ENCODE measurements at places on chromosomes 13 and 19. TPM values are rescaled to one million over a fixed set of nuclear protein-coding genes. Genes with fewer than 3 reads are reported as not detected.

KCNK6 gene
- total RNA-seq, result 3.7 TPM

CLEC11A gene
- 21.8 TPM for total RNA-seq

ICAM5 gene
- total RNA-seq, result 1.2 TPM

SULT2A1 gene
- not detected for total RNA-seq

NOTCH3 gene
- total RNA-seq, result 44.4 TPM

ZNF540 gene
- total RNA-seq, result 0.36 TPM

SPIB gene
- total RNA-seq, result not detected

IL4I1 gene
- 1.1 TPM for total RNA-seq

CRLF1 gene
- total RNA-seq, result 69.1 TPM

FAM83E gene
- total RNA-seq, result 0.18 TPM

MYO1F gene
- 0.09 TPM for total RNA-seq

KIR3DL3 gene
- not detected for total RNA-seq

MAG gene
- not detected for total RNA-seq

SBSN gene
- 4.1 TPM for total RNA-seq

CPB2 gene
- total RNA-seq, result not detected

ZNF888 gene
- total RNA-seq, result 4.7 TPM

ZNF729 gene
- not detected for total RNA-seq

MAST1 gene
- under 0.01 TPM for total RNA-seq

EFNA2 gene
- total RNA-seq, result not detected

MBNL2 gene
- total RNA-seq, result 44.3 TPM

GAPDHS gene
- total RNA-seq, result not detected

PDE4A gene
- 7.0 TPM for total RNA-seq

PODNL1 gene
- 1.6 TPM for total RNA-seq

TSPAN16 gene
- not detected for total RNA-seq

FXYD3 gene
- total RNA-seq, result 1.3 TPM

RETN gene
- not detected for total RNA-seq

LCP1 gene
- total RNA-seq, result 0.99 TPM

NAPSA gene
- not detected for total RNA-seq

KLK12 gene
- total RNA-seq, result not detected

PEPD gene
- total RNA-seq, result 65.0 TPM

FUT2 gene
- not detected for total RNA-seq
